CD4-positive, alpha-beta T cell (primary cell): ENCODE measurements at places on chromosomes 6 and 20.

DNA sequence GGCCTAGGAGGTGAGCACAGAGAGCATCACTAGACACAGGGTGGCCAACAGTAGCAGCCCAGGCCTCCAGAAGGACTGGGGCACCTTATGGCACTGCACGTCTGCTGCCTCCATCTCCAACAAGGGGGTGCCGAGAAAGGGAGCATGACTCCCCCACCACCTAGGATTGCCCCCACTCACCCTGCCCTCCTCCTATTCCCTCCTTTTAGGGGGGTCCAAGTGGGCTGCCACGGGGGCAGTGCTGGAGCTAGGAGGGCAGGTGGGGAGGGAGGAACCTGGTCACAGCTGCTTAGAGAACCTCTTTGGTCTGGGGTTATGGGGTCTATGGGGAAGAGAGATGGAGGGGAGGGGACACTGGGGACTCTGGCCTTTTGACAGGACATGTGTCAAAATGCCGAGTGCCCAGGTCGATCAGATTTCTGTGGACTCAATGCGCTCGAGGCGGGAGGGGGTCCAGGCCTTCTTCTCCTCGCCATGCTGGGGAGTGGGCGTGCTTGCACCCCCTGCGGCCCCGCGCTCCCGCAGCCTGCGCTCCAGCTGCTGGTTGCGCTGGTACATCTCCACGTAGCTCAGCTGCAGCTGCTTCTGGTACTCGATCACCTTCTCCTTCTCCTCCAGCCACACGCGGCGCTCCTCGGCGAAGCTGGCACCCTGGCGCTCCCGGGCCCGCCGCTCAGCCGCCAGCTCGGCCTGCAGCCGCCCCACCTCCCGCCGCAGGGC, 4.5 kb upstream of the FASTKD5 start:
- no peak for DNase-seq

- DNase-seq = no peak
Measured at GRCh38 chr20:63116412-63117106, 99.4 kb downstream of the YTHDF1 start.

DNA sequence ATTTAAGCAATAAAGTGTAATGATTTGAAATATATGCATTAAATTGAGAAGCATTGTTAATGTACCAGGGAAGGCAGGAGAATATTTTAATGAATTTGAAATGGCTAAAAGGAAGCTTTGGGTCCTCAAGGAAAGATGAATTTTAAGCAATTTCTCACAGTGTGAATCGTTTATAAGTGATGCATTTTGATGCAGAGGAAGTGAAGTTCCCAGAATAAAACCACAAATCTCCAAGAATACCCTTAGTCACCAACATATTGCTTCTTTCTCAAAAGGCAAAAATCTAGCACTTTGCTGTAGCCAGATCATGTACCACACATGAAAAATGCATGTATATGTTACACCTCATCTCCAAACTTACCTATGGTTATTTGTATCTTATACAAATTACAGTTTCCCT, 11.7 kb downstream of the TPD52L1 start:
- DNase-seq = no peak

- DNase-seq = no peak
Measured at GRCh38 chr6:125528621-125529041, 220.8 kb upstream of the HEY2 start.
